M059J (cell line): ENCODE measurements at places on chromosomes 2 and 18. TPM values are rescaled to one million over a fixed set of nuclear protein-coding genes. Genes with fewer than 3 reads are reported as not detected.

DNA sequence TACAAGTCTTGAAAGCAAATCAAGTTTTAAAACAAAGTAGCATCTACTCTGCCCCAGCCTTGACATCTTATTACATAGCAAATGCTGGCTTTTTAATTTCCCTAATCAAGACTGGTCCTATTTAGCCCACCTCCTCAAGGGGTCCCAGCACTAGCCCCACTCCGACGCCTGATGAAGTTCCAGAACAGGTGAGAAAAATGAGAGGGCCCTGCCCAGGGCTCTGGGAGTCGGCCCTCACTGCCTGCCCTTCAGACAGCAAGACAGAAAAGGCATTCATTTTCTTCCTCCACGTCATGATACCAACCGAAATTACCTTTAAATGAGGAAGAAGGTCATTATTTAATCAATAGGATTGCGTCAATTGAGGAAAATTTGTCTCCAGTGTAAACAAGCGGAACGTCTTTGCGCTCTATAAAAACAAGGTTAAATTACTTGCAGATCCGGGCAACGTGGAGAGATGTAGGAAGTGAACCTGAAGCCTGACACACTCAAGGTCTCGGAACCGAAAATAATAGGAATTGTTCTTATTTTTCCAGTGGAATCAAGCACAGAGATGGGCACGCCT, 170.6 kb upstream of the PKDCC start:
- DNase-seq: no peak

Gene STPG4
- 1.0 TPM in 1 of 2 replicates, not detected in the other for total RNA-seq

- DNase-seq: peak; percentile 63
Observed at GRCh38 chr2:216696751-216697560, 1.6 kb upstream of the IGFBP5 start.

Gene IRS1
- 12.6 and 13.3 TPM in 2 replicates for total RNA-seq

DNA sequence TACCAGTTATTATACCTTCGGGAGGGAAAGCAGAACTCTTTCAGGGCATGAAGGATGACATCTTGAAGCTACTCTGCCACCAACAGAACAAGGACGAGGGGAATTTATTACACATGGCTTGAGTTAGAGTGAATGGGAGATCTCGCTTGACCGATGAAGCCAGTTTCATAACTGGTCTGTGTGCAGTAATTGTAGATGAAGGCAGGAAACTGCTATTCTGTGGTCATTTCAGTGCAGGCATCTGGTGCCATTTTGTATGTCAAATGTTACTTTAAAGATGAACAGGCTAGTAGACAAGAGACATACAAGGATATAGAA, 20.5 kb downstream of the GREB1 start:
- DNase-seq: no peak

- no peak for DNase-seq
Observed at GRCh38 chr2:129731907-129732629, 247.4 kb upstream of the RAB6C start.

- DNase-seq: no peak
Observed at GRCh38 chr2:234292962-234293243, 204.0 kb downstream of the ARL4C start.

Gene BBS5
- total RNA-seq: 1.3 and 2.8 TPM in 2 replicates

Gene SMC6
- 12.5 and 12.9 TPM in 2 replicates for total RNA-seq

DNA sequence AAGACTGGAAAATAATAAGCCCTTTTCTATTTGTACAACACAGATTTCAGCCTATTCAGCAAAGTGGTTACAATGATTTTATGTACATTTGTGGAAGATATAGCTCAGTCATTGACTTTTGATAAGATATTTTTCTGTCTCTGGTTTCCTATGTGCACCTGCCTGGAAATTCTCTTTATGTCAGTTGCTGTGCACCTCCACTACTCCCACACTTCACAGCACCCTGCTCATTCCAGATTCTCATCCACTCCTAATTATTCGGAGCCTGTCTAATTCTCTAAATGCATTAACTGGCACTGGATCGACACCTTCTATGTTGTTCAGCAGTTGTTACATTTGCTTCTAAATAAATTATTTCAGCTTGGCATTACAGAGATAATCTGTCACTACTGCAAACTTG, 275.1 kb upstream of the RND3 start:
- no peak for DNase-seq

GRCh38 chr2:71303849-71304248, 27.7 kb upstream of the ZNF638 start:
- no peak for DNase-seq

DNA sequence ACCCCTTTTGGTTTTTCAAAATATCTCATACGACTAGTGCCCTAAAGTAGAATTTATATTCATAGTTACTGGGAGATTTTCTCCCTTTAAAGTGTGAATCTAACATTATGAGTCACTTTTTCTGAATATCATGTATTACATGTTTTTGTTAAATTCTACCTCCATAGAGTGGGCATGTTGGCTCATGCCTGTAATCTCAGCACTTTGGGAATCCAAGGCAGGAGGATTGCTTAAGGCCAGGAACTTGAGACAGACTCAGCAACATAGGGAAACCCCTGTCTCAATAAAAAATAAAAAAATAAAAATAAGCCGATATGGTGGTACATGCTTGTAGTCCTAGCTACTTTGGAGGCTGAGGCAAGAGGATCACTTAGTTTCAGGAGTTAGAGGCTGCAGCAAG, 45.3 kb upstream of the UNC80 start:
- no peak for DNase-seq

GRCh38 chr2:206164261-206164862, 4.7 kb downstream of the EEF1B2 start:
- peak; percentile 42 for DNase-seq

DNA sequence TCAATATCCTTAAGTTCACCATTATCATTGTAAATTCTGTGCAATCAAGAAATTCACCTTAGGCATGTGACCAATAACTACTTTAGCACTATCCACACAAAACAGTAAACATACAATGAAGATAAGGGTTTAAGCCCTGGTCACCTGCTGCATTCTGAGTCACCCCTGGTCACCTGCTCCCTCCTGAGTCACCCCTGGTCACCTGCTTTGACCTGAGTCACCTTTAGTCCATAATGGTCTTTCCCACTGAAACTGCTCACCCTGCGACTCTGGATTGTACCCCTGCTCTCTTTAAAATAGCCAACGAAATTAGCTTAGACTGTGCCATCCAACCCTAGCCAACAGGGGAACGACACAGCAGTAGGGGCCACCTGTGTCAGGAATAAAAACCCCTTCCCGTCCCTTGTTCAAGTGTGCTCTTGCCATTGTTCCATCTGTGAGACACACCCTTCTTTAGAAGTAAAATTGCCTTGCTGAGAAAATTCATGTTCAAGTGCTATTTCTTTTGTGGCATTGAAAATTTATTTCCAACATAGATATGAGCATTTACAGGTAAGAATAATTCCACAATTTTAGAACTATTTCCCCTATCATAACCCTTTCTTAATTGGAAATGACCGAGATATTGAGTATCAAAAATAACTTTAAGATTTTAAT, 902.8 kb downstream of the DSC3 start:
- DNase-seq: no peak

DNA sequence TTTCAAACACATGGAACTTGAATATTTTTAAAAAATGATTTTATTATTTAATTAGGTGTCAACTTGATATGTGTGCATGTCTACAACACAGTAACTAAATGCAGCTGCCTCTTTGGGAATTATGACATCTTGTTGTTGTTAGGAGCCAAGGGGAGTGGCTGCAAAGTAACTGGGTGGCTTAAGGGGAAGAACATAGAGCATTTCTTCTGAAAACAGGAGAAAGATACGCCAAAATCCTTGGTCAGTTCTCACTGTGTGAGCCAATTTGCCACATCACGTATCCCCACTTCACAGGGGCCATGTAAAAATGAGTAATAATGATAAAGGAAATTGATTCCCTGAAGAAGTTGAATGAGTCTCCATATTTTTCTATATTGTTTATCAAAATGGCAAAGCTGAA, 309.8 kb upstream of the COL3A1 start:
- DNase-seq: no peak

DNA sequence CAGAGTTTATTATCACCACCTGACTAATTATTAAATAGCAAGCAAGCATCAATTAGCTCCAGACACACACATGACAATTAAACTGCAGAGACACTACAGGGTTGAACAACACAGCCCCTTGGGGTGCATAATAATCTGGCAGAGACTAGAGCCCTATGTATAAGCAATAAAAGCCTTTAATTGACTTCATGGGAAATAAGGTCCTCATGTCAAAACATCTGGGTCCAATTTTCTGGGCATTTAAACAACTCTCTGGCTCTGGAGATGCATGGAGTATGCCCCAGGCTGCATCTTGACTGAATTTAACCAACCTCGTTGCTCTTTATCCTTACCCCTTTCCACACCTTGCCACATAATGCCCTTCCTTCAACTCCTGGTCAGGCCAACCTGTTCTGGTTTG, 270.7 kb upstream of the THUMPD2 start:
- DNase-seq: no peak

GRCh38 chr2:85185431-85185940, 52.3 kb downstream of the TCF7L1 start:
- DNase-seq: no peak

Gene REG1B
- total RNA-seq: not detected in 2 replicates

DNA sequence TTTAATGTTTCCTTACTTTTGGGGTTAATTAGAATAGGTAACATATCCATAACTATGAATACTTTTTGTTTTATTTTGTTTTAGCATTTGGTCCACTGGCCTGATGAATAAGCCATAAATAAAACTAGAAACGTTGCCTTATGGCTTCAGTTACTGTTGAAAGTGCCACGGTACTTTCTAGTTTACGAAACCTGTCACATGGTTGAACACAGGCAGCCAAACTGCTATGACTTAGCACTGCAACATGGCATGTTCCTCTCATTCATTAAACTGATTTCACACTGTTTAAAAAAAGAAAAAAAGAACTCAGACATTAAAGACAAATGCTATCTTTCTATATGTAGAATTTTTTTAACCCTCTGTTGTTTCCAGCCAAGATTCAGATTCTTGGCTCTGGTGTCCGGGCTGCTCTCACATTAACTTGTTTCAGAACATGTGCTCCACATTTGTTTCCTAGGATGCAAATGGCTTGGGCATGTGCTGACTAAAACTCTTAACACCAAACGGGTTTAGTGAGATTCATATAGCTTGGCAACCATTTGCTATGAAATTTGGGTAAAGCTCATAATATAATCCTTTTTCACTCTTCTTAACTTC, 323.9 kb upstream of the RND3 start:
- no peak for DNase-seq

DNA sequence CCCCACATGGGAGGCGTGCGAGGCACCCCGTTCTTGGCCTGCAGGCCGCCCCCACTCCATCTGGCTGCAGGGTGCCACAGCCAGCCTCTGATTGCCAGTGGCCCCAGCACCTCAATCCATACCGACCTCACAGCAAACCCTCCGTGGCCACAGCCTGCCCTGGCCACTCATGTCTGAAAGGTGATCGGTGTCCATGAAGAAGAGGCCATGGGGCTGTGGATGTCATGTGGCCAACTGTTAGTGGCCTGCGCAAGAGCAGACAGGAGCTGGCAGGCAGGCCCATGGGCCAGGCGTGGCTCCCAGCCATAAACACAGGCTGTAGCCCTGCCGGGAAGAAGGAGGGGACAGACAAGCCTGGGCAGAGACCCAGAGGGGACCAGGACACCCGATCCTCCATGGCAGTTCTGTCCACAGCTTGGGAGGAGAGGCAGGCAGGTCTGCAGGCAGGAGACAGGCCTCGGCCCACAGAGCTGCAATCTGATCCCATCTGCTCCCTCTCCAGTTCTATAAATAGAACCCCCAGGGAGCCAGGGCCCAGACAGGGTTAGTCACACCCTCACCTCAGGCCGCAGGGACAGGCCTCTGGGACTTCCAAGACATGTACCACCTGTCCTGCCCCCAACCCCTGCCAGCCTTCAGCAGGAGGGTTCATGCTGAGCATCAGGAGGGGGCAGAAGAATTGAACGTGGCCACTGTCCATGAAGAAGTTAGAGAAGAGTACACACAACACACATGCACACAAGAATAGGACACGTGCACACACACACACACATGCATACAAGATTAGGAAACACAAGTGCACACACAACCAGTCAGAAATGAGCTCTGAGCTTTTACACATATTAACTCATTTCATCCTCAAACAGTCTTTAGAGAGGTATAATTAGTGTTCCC, 16.9 kb downstream of the STEAP3 start:
- peak; percentile 90 for DNase-seq

GRCh38 chr2:152557273-152557888, 159.9 kb downstream of the PRPF40A start:
- DNase-seq: peak; percentile 29

GRCh38 chr2:178473373-178473772, 5.0 kb downstream of the FKBP7 start:
- DNase-seq: no peak

Gene KCNS3
- 65.7 and 72.5 TPM in 2 replicates for total RNA-seq

GRCh38 chr2:96324721-96325040, 436 bp upstream of the ITPRIPL1 start:
- DNase-seq: no peak

DNA sequence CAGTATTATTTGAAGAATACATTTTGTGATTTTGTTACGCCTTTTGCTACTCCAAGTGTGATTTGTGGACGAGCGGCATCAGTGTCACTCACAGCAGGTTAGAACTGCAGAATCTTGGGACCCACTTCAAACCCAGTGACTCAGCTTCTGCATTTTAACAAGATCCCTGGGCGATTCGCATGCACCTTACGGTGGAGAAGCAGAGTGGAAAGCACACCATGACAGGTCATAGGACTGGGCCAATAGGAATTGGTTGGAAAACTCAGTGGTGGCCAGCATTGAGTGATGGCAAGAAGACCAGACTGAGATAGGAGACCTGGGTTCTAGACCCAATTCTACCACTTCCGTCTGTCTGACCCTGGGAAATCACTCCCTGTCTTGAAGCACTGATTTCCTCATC, 26.3 kb downstream of the CTLA4 start:
- no peak for DNase-seq

GRCh38 chr18:60599267-60599666, 226.7 kb upstream of the MC4R start:
- DNase-seq: no peak

DNA sequence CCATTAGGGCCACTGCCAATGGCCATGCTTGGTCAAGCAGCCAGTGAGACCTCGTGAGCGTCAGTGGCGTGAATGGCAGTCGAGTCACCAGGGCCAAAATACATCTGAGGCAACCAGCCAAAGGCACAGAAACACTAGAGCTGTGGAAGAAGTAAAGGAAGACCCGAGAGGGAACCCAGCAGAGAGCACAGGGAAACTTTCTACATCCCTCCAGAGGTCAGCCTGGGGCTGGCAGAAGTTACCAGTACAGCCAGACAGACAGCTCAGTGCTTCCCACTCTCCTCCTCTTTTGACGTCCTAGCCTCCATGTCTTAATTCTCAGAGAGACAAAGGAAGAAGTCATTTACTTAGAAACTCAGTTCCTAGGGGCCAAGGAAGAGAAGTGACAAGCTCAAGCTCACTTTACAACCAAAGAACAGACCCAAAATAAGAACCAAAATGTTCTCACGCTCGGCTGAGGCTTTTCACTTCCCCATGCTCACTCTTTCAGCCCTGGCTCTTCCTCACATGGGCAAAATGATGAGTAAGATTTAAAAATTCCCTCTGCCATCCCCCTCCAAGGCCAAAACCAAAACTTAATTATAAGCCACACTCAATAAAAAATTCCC, 8.7 kb downstream of the CYRIA start:
- DNase-seq: no peak

Gene RGPD3
- 0.02 and 0.05 TPM in 2 replicates for total RNA-seq

- DNase-seq: no peak
Observed at GRCh38 chr2:120262150-120262549, 9.5 kb downstream of the RALB start.

Gene CEBPZOS
- total RNA-seq: 27.7 and 48.4 TPM in 2 replicates
